AG04450 (cell line): ENCODE measurements at places on chromosomes 12 and 14.

- DNase-seq = no peak
These were observed 32.3 kb downstream of the DCAF4 start for GRCh38 chr14:72958548-72958947.

GRCh38 chr12:111102102-111102739 is 181.8 kb upstream of the MYL2 start:
- DNase-seq = no peak

GRCh38 chr12:2834581-2835491 is at the start of gene NRIP2:
NRIP2 (minus strand) TSS chr12:2835035; CDS start chr12:2834983, 52 bp downstream.
- DNase-seq = no peak

DNA sequence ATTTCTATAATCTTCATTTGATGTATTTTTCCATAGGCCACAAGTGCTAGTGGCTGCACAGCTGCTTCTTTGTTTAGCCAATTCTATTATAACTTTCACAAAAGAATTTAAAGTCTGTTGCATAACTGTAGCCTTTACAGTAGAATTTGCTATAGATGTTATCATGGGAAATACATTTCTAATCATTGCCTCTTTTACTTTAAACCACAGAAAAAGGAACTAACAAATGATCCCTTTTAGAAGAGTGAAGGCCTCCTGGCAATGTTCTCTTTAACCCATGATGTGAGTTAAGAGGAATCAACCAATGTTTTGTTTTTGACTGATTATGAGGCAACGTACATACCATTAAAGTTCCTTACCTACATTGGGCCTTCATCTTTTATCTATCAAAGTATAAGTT is 68.8 kb downstream of the RPL10L start:
- DNase-seq = no peak

GRCh38 chr14:47657143-47657542 is 18.3 kb downstream of the MDGA2 start:
- DNase-seq = no peak

- no peak for DNase-seq
These were observed 16.5 kb downstream of the CCER1 start for GRCh38 chr12:90938451-90938850.
